ENCODE measurements at places on chromosomes 16 and 17.

DNA sequence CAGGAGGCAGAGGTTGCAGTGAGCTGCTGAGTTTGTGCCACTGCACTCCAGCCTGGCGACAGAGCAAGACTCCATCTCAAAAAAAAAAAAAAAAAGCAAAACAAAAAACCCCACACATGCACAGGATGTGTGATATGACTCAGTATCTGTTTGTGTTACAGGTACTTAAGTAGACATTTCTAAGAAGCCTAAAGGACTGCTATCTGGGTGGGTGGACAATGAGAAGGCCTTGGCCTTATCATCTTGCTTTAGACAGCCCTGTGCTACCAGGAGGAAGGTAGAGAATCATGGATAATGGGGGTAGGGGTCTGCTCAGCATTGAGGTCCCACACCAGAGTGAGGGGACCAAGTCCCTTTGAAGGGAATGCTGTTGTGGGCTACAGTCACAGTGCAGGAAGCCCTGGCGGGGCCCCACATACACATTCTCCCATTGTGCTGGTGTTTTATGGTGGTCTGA is 26.7 kb downstream of the PLD6 start:
- no peak for DNase-seq

DNA sequence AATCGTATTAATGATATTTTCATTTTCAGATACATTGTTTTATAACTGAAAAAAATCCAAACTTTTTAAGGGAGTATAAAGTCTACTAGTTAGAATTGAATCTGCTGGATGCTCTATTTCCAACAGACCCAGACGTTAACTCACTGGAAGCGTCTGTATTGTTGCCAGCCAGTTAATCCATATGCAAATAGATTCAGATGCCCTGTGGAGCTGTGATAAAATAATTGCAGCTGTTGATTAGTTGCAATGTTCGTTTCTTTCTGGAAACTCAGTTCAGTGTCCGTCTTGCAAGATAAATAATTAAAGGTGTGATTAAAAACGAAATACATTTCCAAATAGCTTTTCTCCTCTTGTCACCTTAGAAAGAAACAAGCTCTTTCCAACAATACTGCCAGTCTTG is 5.1 kb upstream of the GNA13 start:
- no peak for DNase-seq

- no peak for DNase-seq
Measured at GRCh38 chr16:25235991-25236390, 19.2 kb downstream of the AQP8 start.

DNA sequence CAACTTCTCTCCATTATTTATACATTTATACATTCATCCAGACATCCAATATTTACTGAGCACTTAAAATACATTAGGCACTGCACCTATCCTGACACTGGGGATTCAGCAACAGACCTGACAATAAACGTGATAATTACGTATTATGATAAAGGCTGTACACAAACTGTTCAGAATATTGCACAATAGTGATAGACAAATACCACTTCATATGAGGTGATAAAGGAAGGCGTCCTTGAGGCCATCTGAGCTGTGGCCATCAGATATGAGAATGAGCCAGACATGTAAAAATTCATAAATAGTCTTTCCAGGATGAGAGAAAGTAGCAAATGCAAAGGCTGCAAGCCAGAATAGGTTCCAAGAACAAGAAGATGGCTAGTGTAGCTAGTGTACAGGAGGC is 8.6 kb downstream of the USP32 start:
- no peak for DNase-seq

DNA sequence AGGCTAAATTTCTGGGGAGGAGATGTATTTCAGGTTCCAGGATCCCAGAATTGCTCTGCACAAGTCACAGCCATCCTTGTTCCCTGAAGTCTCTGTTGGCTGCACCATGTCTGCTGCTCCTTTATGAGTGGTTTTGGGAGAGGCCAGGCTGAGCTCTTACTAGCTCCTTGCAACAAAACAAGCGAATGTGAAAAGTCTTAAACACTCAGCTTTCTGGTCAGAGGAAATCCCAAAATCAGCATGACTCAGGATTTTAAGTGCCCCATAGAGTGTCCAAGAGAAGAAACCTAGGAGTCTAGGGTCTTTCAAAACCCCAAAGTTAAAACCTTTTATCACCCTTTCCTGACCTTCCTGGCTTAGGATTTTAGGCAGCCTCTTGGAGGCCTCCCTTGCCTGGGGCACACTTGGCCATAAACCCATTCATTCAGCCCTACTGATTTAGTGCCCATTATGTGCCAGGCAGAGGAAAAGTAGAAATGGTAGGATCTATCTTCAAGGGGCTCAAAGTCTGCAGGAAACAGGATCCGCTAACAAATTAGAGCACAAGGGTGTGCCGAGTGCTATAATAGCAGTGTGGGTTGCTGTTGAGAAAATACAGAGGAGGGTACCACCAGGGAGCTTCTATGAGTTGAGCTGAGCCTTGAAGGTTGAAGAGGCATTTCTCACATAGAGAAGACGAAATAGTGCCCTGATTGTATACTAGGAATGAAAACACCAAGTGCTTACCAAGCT is 36.9 kb downstream of the SOST start:
- no peak for DNase-seq

- peak; percentile 73 for DNase-seq
Measured at GRCh38 chr16:13332713-13333255, 431.4 kb downstream of the SHISA9 start.

DNA sequence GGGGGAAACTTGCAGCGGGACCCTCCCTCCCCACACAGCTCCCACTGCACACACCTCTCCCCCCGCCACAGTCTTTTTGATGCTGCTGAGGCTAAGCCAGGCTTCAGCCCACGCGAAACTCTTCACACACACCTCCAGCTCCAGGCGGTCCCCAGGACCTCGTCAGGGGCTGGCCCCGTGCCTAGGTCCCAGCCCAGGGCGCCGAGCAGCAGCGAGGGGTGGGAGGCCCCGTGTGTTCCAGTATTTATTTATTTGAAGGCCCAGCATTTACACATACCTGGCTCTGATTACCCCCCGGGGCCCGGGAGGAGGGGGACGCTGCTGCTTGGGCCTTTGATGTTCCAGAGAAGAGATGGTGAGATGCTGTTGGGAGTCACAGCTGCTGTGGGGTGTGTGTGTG is 44.9 kb upstream of the DLX4 start:
- DNase-seq: no peak

DNA sequence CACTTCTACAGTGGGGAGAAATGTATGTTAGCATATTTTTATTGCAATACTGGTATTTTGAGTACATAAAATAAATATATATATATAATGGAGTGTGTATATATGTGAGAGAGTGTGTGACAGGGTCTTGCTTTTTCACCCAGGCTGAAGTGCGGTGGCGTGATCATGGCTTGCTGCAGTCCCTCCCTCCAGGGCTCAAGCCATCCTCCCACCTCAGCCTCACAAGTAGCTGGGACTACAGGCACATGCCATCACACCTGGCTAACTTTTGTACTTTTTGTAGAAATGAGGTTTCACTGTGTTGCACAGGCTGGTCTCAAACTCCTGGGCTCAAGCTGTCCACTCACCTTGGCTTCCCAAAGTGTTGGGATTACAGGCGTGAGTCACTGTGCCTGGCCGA is 4.1 kb downstream of the CYLD start:
- no peak for DNase-seq

- peak; percentile 83 for DNase-seq
Measured at GRCh38 chr16:75580-76501, 2.2 kb upstream of the MPG start.

- DNase-seq: no peak
Measured at GRCh38 chr16:85407-85782, 7.4 kb downstream of the MPG start.

GRCh38 chr16:19664166-19664565 is 53.9 kb downstream of the KNOP1 start:
- DNase-seq: no peak

DNA sequence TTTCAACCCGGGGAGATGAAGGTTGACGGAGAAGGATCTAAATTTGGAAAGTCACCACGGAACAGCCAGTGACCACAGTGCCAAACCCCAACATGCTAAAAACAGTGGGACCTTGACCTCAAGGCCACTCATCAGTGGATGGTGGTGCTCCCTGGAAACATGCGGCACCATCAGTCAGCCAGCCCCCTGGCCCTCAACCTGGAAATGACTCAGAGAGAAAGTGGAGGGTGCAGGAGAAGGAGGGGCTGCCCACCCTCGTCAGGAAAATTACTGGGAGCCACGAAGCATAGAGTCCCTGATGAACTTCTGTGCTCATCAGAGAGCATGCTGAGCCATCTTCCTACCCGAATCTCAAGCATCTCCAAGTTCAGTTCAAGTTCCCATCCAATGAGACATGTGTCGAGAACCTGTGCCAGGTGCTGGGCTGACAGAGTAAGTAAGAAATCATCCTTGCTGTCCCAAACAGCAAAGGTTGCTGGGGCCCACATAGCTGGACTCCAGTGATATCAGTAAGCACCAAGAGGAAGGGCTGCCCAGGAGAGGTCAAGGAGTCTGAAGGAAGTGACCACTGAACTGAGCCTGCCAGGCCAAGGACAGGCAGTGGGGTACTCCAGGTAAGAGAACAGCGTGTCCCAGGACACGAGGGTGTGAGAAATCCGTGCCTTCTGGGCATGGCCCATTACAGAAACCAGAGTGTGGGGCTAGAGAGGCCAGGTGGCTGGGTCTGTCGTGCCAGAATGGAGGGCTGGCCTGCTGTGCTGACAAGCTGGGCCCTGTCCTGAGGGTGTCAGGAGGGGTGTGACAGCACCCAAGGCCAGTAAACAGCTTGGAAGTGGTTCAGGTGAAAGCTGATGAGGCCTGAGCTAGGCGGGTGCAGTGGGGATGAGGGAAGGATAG is 5.2 kb downstream of the PECAM1 start:
- no peak for DNase-seq

- no peak for DNase-seq
Measured at GRCh38 chr17:51057534-51057933, 63.1 kb downstream of the SPAG9 start.

GRCh38 chr16:84390131-84390785 is 21.9 kb downstream of the ATP2C2 start:
- DNase-seq: no peak

DNA sequence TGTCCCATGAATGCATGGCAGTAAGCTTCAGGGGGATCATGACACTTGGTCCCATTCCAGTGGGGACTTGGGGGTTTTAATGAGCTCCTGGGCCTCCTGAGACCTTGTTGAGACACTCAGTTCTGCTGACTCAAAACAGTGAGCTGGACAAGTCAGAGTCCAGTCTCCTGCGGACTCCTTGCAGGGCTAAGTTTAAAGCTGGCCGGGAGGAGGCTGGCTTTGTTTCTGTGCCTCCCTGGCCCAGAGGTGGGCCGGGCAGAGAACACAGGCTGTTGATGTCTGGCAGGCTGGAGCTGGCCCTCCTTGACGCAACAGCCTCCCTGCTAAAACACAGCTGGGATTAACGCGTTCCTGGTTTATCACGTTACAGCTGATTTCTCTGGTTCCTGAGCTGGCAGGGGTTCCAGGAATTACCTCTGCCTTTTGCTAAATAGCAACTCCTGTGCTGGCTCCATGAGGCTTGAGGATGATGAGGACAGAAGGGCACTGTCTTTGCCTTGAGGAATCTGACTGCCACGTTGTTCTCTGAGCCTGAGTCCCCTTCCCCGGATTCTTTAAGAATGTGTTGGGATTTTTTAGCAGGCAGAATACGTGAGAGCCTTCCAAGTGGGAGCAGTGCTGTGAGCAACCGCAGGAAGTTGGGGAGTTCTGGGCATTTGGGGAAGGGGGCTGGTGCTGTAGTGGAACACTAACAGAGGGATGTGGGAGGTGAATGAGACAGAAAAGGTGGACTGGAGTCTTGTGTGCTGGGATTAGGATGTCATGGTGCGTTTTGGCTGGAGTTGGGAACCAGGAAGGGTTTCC is 2.0 kb downstream of the GPT2 start:
- DNase-seq: no peak

- no peak for DNase-seq
Measured at GRCh38 chr17:35879773-35880654, at the start of gene CCL5. CCL5 (minus strand) TSS chr17:35880360.

DNA sequence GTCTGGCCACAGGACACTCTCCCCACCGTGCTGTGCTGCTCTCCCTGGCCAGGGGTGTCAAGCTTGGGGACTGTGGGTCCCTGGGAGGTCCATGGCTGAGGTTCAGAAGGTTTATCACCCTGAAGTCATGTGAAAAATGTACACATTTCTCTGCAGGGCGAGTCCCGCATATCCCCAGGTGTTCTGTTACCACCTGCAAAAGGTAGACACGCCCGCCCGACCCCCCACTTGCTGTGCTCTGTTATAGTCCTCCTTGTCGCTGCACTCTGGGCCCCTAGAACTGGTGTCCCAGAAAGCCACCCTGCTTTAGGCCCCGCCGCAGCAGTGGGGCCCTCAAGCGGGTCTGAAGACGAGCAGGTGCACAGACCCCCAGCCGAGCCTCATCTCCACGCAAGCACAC is 11.8 kb downstream of the JPT2 start:
- DNase-seq: no peak

- DNase-seq: peak; percentile 40
Measured at GRCh38 chr16:7321661-7322060, 11.0 kb upstream of the RBFOX1 start.

- DNase-seq: no peak
Measured at GRCh38 chr17:4386406-4386805, 19.9 kb upstream of the UBE2G1 start.

- DNase-seq: peak; percentile 58
Measured at GRCh38 chr17:6669479-6670212, 18.1 kb downstream of the C17orf100 start.

DNA sequence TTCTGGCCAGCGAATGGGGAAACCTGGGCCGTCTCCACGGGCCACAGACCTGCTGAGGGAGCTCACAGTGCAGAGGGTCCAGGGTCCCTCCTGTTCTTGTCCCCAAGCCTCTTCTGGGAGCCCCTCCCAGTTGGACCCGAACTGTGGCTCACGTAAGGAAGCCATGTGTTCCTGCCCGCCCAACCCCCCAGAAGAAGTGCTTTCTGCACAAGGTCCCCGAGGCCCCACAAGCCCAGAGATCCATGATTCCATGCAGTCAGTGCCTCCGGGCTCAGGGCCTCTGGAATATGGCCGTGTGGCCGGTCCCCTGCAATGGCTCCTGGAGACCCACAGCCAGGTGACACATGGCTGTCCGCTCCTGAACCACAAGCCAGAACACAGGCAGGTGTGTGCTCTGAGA is 272.4 kb downstream of the C16orf95 start:
- no peak for DNase-seq

DNA sequence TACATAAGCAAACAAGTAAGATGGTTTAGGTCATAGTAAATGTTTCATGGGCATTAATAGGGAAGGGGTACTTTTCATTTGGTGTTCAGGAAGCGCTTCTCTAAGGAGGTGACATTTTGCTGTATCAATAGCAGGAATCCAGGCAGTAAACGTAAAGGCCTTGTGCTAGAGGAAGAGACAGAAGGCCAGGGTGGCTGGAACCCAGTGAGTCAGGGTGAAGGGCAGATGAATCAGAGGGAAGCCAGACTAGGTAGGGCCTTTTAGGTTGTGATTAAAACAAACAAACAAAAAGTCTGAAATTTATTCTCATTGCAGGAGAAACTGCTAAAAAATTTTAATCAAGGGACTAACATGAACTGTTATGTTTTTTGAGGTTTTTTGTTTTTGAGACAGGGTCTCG is 6.5 kb downstream of the BMERB1 start:
- no peak for DNase-seq

- no peak for DNase-seq
Measured at GRCh38 chr17:49198211-49198610, 12.2 kb downstream of the GNGT2 start.
